ENCODE measurements at places on chromosomes 3 and 15.
A peak's percentile ranks its signal among the peaks of the same experiment; 100 is the strongest.

DNA sequence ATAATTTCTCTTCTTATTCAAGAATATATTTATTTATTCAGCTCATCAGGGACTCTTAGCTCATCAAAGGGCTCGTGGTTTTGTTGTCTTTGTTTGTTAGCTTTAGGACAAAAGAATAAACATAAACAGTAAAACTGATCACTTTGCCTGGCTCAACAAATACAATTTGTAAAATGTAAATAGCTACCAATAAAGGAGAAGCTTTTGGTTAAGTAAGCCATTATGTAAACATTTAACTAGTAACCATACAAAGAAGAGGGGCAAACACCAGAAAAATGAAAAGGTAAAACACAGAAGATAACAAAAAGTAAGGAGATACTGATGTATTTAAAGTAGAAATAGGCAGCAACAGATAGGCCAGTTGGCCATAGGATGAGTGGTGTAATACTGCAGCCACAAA is 761.7 kb downstream of the ROBO1 start:
- DNase-seq = no peak

DNA sequence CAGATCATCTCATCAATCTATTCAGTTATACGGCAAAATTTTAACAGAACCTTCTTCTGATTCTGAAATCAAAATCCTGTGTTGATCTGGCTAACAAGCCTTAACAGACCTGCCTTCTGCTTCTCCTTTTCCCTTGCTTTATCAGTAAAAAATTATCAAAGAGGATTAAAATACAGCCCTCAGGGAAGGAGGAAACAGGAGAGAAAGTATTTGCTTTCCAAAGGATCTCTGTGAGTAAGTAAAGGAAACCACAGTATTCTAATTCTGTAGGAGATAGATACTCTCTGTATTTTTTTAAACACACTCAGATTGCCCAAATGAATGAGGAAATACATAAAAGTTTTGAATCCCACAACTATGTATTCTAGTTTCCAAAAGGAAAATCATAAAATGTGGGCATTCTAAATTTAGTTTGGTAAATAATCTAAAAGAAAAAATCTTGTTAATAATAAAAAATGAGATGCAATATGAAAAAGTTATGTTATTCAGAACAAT is 221.8 kb downstream of the ZIC1 start:
- DNase-seq = no peak

DNA sequence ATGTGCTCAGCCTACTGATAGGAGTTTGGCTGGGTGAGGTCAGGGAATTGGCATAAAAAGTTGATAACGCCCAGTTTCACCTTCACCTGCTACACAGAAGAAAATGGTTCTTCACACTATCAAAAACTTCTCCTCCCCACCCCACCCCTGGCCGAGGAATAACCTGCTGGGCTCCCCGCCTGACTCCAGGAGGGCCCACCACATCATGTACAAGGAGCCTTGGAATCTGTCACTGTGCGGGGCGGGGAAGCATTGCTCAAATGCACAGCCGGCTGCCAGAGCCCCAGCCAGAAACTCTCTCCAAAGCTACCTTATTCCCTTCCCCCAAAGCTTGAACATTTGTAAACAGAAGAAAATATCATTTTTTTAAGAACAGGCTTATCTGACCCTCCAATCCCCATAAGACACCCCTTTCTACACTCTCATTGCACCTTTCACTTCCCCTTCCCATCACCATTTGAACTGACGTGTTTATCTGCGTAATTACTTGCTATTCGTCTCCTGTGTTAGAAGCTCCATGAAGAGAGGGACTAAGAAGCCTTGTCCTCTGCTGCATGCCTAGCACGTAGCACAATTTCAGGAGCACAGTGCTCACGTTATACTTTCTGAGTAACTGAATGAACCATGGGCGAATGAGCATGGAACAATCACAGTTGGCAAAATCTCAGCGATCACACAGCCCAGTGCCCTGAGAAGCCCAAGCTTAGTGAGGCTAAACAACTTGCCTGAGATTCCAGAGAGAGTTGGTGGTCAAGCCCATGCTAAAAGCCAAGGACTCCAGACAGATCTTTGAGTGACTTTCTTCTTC is 82.9 kb downstream of the HES1 start:
- no peak for DNase-seq

- no peak for DNase-seq
Observed at GRCh38 chr3:58353722-58354553, 21.2 kb downstream of the PXK start.

GRCh38 chr3:52055537-52056351 is 627 bp downstream of the DUSP7 start:
- peak; percentile 26 for DNase-seq

- no peak for DNase-seq
Observed at GRCh38 chr3:119084371-119085069, 49.9 kb upstream of the IGSF11 start.

- no peak for DNase-seq
Observed at GRCh38 chr15:38745626-38746025, 181.0 kb upstream of the RASGRP1 start.

DNA sequence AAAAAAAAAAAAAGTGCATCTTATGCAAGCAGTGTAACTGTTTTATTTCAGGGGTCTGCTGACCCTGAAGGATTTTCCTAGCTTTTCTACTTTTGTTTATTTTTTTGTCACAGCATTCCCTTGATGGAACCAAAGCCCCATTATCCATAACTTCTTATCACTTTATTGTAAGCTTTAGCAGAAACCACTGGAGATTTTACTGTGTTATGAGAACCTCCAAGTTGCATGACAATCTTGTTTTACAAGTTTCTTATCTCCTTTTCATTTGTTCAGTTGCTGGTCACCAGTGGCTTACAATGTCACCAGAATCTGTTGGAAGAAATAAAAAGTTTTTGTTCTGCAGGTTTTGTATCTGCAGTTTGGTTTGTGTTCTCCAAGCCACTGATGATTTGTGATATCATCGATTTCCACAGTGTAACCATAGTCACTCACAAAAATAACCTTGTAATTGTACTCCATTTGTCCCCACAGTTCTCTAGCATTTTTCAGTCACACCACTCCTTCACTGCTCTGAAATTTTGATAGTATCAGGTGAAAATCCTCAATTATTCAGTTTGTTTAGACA is 660.0 kb downstream of the RBMS3 start:
- DNase-seq = no peak

- no peak for DNase-seq
Observed at GRCh38 chr15:76285241-76285825, 25.9 kb downstream of the ETFA start.

DNA sequence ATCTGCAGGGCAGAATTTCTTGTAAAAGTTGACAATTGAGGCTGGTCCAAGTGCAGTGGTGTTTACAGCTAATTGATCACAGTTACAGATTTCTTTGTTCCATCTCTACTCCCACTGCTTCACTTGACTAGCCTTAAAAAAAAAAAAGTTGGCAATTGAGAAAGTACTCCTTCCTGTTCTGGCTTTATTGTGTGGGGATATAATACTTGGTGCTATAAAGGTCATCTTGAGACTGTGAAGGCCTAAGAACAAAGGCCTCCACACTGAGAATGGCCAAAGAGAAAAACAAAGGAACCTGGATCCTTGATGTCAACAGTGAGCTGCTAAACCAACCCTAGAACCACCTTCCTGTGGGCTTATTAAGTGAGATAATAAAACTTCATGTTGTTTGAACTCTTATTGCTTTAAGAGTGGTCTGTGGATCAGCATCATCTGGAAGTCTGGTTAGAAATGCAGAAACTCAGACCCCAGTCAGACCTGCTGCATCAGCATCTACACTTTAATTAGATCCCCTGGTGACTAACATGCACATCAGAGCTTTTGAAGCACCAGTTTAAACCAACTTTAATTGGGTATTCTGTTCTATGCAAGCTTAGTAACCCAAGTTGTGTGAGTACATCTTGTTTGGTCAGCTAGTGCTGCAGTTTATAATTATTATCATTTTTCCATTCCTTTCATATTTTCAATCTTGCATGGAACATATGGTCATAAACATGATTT is 55.2 kb downstream of the TMOD3 start:
- DNase-seq = no peak

DNA sequence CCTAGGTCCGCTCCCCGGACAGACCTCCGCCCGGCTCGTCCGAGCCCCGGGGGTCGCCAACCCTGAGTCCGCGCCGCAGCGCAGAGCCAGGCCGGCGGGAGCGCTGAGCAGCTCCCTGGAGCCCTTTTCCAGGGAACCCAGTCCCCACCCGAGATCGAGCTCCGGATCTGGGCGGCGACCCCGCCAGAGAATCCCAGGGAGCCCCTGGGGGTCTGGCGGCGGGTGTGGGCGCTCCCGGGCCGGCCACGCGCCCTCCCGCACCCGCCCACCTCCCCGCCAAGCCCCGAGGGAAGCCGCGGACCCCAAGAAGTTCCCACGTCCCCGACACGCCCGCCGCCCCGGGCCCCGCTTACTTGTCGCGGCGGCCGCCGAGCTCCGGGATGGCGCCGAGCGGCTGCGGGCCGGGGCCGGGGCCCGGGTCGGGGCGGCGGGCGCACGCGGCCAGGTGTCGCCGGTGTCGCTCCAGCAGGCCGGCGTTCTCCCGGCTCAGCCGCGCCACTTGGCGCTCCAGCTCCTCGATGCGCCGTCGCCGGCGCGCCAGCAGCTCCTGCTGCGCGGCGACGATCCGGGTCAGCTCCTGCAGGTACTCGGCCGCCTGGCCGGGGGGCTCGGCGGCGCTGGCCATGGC is 137.7 kb downstream of the NUP210 start:
- no peak for DNase-seq

GRCh38 chr3:66991459-66991858 is 6.6 kb upstream of the KBTBD8 start:
- no peak for DNase-seq

- no peak for DNase-seq
Observed at GRCh38 chr3:47536221-47536891, 22.8 kb upstream of the ELP6 start.

GRCh38 chr3:190696777-190697501 is 165.6 kb downstream of the GMNC start:
- DNase-seq = no peak

DNA sequence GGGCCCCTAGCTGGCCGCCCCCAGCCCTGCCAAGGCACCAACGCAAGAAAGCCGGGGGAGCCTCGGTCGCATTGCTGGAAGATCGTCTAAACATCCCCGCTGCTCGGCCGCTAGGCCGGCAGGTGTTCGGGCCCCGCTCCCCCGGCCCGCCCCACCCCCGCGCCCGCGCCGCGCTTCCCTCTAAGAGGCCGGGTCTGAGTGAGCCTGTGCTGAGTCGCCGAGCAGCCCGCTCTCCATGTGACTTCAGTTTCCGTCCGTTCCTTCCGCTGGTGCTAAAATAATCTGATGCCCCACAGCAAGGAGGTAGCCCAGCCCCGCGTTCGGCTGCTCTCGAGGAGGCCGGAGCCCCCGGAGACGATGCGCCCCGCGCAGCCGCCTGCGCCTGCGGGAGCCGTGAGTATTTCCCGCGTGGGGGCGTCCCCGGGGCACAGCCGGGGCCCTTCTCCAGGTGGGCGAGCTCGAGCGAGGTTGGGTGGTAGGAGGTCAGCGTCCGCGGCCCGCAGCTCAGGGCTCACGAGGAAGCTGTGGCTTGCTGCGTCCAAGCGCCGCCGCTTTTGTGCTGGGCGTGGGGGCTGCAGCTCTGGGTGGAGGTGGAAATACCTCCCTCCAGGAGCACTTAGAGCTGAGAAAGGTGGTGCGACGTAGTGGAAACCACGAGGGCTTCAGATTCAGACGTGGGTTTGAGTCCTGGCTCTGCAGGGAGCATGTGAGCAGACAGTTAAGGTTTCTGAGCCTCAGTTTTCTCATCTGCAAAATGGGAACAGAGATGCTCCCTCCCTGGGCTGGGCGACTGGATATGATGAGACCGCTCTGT is at the start of gene NRROS:
TSS of gene NRROS (plus strand) at position 212 of the 814 bp plus-strand sequence. CDS start 14,846 bp downstream, outside the sequence.
- DNase-seq = peak; percentile 60

DNA sequence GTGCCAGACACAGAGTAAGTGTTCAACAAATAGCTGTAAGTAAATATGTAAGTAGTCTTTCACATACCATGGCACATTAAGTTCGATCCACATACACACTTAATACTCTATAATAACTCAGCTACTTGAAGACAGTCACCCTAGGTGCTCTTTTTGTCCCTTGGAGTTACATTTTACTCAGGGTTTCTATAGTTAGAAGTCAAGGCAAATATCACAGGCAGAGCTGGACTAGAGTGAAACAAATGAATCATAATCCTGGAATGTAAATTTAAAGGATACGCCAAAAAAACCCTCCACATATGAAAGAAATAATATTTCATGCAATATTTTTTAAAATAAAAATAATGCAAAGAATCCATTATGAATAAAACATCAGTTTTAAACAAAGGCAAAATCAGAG is 461.8 kb downstream of the MAGI1 start:
- no peak for DNase-seq

DNA sequence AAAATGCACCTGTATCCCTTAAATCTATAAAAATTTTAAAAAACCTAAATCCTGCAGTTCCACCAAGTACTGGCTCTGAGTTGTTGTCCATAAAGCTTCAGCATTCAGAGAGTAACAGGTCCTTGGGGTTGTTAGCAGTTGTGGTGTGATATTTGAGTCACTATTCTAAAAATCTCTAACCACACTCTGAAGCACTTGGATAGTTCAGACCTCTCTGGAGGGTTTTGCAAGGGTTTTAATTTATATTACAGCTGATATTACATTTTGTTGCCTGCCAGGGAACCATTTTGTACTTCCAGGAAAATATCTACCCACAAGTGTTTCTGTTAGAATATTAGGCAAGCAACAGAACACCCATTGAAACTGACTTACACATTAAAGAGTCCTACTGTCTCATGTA is 255.6 kb downstream of the TBL1XR1 start:
- no peak for DNase-seq

DNA sequence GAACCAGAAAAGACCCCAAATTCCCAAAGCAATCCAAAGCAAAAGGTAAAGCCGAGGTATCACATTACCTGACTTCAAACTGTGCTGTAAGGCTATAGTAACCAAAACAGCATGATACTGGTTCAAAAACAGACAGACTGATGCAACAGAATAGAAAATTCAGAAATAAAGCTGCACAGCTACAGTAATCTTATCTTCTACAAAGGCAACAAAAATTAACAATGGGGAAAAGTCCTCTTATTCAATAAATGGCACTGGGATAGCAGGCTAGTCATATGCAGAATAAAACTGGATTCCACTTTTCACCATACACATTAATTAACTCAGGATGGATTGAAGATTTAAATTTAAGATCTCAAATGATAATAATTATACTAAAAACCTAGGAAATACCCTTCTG is 392.6 kb upstream of the CBLB start:
- DNase-seq = no peak

DNA sequence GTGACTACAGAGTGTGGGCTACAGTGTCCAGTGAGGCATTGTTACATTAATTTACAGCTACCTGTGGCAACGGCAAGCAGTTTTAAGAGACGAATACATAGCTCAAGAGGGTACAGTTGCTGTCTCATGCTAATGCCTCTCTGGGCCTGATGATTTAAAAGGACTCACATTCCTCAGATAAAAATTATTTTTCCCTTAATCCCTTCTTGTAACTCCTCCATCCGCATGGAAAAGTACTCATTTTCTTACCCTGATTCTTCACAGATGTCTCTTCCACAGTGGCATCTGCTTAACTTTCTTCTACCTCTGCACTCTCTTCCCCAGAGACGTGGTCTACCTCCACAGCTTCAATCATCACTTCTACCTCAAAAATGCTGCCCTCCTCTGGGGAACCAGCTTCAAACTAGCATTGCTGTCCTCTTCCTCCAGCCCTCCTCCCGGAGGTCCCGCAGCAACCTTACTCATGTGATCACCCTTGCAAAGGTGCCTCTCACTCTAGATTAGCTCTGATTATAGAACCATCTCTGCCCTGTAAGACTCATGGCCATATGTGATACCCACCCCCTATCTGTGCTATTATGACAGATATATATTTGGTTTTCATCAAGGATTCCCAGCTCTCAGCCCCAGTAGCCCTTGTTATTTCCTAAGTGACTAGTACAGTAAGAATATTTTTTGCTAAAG is 21.4 kb upstream of the ABHD17C start:
- no peak for DNase-seq
